ENCODE measurements at places on chromosomes 4 and X. TPM values are rescaled to one million over a fixed set of nuclear protein-coding genes. Genes with fewer than 3 reads are reported as not detected.

NXF2B gene
- not detected for polyA plus RNA-seq

MEPE gene
- polyA plus RNA-seq: not detected

DNA sequence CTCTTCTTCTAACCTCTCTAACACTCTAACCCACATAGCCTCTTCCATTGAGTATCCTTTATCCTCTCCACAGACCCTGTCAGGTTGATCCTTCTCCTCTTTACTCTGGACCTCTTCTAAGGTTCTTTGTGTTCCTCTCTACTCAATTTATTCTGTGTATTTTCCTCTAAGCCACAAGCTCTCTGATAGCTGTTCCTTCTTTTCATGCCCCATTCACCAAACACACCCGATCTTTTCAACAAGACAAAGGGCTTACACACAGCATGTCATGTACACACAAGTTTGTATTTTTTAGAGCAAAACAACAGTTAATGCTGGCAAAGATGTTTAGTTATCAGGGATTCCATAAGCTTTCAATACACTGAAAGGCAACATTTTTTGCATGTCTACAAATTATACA is 1.9 kb downstream of the SPIN2B start:
- DNase-seq: no peak

GRCh38 chrX:120335289-120335688 is 24.0 kb upstream of the TMEM255A start:
- no peak for DNase-seq

DNA sequence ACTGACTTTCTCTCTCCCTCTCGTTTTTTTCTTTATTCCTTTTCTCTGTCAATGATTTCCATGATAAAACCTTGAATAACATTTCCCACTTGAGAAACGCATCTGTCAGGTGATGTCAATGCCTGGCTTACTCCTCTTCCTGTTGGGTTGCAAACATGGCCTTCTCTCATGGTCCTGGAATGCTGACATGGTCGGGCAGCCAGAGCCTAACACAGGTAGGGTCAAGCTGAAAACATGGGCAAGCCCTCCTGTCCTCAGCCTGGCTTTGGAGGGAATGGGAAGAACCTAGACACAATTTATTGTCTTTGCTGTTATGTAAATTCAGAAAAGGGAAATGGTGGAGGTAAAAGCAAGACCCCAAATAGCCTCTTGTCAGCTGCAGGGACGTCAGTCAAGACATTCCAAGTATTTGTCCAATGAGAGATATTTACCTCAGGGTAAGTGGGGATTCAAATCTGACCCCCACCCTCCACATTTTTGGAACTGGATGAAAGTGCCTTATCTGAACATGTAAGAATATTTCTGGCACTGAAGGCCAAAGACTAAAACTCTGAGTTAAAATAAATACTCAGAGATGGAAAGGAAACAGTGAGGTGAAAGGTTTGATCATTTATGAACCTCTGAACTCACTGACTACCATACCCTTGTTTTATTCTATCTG is 473.8 kb downstream of the SPRY1 start:
- no peak for DNase-seq

CPE gene
- 336 TPM for polyA plus RNA-seq

GRCh38 chr4:164935363-164935762 is 42.1 kb downstream of the TRIM61 start:
- no peak for DNase-seq

NSUN7 gene
- polyA plus RNA-seq: 6.9 TPM

SPANXB1 gene
- not detected for polyA plus RNA-seq

HSFX2 gene
- polyA plus RNA-seq: 1.9 TPM

ADH6 gene
- not detected for polyA plus RNA-seq

DNA sequence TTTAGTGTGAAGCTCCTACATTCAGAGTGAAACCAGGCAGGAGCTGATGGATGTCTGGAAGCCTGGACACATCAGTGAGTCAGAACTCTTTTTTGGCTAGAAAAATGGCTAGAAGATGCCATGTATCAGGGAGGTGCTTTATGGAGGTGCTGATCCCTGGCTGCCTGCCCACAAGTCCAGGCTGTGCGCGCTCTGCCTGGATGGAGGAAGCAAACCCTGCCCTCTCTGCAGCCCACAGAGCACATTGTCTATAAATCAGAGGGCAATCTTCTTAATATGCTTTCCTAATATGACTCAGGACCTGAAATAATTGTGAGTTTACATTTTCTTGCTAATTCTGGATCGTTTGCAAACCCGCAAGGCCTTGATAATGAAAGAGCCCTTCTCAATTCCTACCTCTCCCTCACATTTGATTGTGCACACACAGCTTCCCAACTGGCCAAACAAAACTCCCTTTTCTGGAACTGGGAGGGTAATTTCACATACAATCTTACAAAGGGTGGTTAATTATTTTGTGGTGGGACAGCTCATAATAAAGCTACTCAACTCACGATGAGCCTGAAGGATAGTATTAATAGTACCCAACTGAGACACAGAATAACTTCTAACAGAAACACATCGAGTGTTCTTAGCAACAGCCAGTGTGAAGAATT is 11.7 kb downstream of the MFAP3L start:
- DNase-seq: no peak

DNA sequence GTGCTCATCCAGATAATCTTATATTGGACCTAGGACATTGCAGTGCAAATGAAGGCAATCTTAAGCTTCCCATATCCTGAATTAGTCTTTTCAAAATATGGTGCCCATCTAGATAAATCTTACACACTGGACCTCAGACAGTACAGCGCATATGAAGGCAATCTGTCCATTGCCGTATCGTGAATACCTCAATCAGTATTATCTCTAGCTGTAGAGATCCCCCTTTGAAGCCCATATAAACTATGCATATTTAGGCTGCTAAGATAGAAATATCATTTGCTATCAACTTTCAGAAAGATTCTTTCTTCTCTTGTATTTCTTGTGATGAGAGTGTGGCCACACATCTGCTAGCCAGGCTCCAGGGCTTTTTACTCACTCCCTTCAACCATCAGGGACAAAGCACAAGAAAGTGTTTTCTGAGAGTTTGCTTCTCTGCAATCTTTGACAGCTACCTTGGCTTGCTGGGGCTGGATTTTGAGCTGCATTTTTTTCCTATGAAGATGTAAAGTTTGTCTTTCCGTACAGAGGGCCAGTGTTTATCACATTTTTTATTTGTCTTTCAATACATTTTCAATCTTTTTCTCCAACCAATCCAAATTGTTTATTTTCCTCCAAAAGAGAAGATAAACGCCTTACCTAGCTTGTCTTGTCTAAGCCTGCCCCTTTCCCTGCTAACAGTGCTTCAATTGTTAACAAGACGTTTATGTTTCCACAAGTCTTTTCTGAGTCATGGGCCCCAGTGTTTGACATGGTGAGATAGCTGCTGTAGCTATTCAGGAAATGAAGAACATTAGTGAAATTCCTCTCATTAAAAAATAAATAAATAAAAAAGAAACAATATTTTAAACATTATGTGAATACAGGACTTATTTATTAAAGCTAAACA is 57.6 kb upstream of the FAT1 start:
- DNase-seq: no peak

DOK7 gene
- polyA plus RNA-seq: 0.48 TPM

- no peak for DNase-seq
Observed at GRCh38 chr4:152185786-152186550, 349.9 kb downstream of the FBXW7 start.

ARX gene
- polyA plus RNA-seq: 1.6 TPM

DNA sequence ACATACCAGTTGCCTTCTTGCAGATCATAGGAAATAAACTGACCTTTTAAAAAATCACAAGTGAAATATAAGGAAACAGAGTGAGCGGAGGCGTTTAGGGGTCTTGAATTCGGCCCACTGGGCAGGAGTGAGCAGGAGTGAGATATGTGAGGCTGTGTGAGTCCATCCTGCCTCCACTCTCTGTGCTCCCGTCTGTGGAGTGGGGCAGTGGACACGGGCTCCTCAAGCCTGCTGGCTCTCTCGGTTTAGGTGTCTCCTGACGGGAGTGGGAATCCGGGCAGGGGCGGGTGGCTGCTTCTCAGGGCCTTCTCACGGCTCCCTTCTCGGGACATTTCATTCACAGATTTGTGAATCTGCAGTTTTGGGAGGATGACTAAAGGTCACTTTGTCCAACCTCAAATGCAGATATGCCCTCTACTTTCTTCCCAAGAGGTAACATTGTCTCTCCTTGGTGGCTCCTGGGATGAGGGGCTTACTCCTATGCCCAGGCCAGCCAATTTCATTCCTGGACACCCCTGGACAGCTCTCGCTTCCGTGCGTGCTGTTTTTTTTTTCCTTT is 27.6 kb downstream of the CYTL1 start:
- DNase-seq: no peak

- DNase-seq: peak; percentile 22
Observed at GRCh38 chr4:91600301-91600700, 703.5 kb upstream of the GRID2 start.

ATOH1 gene
- not detected for polyA plus RNA-seq

HMX1 gene
- not detected for polyA plus RNA-seq

DNA sequence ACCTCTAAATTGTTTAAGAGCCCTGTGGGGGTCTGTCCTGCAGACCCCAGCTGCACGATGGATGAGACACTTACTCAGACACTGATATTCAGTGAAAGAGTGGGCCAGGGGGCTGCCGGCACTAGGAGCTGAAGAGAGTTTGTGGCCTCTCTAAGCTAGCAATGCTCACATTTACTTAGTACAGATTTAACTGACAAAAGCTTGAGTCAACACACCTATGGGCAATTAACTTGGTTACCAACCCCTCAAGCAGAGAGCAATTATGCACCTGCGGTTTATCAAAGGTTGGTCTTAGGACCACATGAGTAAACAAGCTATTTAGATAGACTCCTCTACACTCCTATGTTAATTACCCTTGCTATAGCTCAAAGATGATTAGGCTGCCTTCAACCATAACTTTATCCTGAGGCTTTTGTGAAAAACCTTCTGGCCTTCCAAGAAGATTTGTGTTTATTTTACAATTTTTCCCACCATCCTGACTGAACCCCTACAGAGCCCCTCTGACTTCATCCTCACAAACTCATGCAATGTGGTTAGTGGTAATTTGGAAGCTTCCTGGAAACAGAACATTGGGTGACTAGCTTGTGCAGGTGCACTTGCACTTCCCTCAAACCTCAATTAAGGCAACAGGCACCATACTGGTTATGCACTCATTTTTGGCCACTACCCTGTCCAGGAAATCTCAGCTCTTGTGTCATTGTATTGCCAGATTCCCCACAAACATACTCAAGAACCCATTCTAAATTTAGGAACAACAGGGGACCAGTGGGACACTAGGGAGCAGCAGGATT is 234.4 kb upstream of the ITM2A start:
- DNase-seq: no peak

- peak; percentile 83 for DNase-seq
Observed at GRCh38 chr4:169791527-169792156, 33.9 kb upstream of the HPF1 start.

GRCh38 chrX:53022381-53022780 is 26.2 kb upstream of the GPR173 start:
- DNase-seq: no peak

DNA sequence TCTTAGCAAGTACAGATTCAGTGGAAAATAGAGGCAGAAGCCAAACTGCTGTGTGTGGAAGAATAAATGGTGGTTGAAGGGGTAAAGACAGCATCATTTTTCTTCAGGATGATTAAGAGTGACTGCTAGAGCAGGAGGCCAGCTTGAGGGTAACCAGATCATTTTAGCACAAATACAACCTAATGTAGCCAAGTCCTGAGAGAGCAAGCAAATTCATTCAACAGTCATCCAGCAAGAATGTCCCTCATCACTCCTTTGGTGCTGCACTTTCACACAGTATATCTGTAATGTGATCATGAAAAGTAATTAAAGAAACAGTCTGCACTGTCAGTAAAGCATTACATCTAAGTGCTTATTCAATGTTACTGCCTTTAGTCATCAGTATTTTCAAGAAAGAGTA is 44.8 kb downstream of the NPFFR2 start:
- DNase-seq: peak; percentile 6

ASB11 gene
- polyA plus RNA-seq: not detected

GRCh38 chr4:37994569-37994968 is 34.4 kb downstream of the PTTG2 start:
- no peak for DNase-seq

- DNase-seq: no peak
Observed at GRCh38 chr4:8546766-8547107, 33.5 kb upstream of the GPR78 start.

PGAM4 gene
- polyA plus RNA-seq: not detected

FOXP3 gene
- 0.73 TPM for polyA plus RNA-seq

DNA sequence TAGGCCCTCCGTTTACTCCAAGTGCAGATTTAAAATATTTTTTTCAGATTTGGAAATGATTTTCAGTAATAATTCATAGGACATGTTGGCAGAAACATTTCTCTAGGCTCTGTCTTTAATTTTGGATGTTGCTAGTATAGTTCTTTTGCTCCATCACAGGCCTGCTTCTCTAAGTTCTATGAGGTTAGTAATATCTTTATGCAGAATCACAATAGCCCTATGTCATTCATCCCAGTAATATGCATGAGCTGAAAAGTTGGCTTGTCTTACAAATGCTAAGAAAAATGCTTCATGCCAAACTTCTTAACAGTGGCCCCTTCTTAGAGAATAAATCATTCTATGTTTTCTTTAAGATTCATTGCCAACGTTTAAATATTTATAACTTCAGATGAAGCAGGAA is 148.3 kb upstream of the TLL1 start:
- DNase-seq: peak; percentile 68

UFSP2 gene
- polyA plus RNA-seq: 12.7 TPM

MAOB gene
- 36.4 TPM for polyA plus RNA-seq

- no peak for DNase-seq
Observed at GRCh38 chrX:38103857-38104812, 97.8 kb downstream of the SYTL5 start.

GRCh38 chrX:40091691-40092421 is 5.9 kb downstream of the BCOR start:
- no peak for DNase-seq

GRCh38 chr4:34108391-34108790 is 2135.9 kb downstream of the ARAP2 start:
- peak; percentile 3 for DNase-seq

UGT2B11 gene
- polyA plus RNA-seq: not detected

DNA sequence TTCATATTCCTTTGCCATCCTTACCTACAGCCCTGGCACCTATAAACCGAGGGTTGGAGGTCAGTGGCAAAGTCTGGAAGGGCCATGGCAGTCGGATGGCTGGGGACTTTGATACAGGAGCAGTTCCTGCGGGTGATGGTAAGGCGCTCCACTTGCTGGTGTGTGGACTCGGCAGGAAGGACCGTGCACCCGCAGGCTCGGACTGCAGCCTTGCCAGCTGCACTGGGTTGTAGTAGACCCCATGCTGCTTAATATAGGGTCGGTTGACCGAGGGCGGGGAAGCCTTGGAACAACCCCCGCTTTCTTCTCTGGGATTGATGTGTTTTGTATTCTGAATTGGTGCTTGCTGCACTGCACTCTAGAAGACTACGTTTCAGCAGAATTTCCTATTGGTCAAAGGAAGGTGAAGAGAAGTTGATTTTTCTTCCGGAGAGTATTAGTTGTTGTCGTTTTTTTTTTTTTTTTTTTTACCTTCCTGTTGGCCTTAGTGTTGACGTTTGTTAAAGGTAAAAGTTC is 638 bp downstream of the BLTP1 start:
- peak; percentile 69 for DNase-seq

GRCh38 chr4:3852309-3852708 is 86.1 kb downstream of the ADRA2C start:
- DNase-seq: no peak

PHOX2B gene
- polyA plus RNA-seq: not detected

- DNase-seq: no peak
Observed at GRCh38 chr4:99574530-99575324, at the start of gene MTTP. Gene MTTP (plus strand): TSS chr4:99574824. CDS start chr4:99574910, 86 bp downstream.

Data from brain (organoid and tissue), 16 donors.